Activated CD4-positive, alpha-beta T cell treated with anti-CD3 and anti-CD28 coated beads for 48 hours (primary cell): ENCODE measurements at places on chromosomes 4 and X.
A peak's percentile ranks its signal among the peaks of the same experiment; 100 is the strongest.

- DNase-seq = no peak
Observed at GRCh38 chr4:58564695-58565475, 1454.7 kb upstream of the IGFBP7 start.

DNA sequence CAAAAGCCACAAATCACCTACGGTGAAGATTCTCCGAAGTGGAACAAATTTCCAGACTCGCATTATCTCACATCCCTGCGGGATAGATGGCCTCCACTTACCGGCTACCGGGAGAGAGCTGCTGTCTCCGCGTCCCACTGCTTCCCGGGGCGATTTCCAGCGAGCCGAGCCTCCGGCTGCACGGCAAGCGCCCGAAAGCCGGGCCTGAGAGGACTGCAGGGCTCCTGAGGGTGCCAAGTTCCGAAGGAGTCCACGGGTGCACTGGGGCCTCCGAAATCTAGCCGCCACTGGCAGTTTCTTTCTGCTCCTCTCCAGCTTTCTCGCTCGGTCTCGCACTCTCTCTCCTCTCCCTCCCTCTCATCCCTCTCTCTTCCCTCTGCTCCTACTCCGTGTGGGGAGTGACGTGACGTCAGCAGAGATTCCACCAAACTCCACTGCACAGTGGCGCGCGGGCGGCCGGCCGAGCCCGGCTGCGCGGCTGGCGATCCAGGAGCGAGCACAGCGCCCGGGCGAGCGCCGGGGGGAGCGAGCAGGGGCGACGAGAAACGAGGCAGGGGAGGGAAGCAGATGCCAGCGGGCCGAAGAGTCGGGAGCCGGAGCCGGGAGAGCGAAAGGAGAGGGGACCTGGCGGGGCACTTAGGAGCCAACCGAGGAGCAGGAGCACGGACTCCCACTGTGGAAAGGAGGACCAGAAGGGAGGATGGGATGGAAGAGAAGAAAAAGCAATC lies 14.0 kb upstream of the PITX2 start:
- DNase-seq = no peak

GRCh38 chrX:139932901-139933796 lies at the start of gene ATP11C:
ATP11C (minus strand) TSS chrX:139933053; CDS start chrX:139932042, 1,011 bp downstream.
- DNase-seq = peak; percentile 85

GRCh38 chrX:809081-809480 lies 178.5 kb downstream of the SHOX start:
- DNase-seq = no peak

DNA sequence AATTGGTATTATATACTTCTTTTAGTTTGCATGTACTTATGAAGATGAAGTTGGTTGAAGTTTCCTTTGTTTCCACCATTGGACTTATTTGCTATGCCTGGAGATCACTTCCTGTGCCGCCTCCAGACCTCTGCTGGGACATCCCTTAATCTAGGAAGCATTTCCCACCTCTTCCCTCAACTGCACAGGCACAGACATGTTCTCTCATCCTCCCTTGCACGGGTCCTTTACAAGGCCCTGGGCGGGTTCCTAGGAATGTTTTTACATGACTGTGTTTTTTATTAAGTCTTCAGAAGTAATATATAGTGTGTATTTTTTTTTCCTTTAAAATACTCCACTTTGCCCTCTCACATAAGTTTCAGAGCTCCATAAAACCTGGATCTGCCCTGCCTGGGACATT lies 51.0 kb downstream of the TMEM131L start:
- DNase-seq = no peak

- DNase-seq = no peak
Observed at GRCh38 chrX:18158963-18159362, 61.7 kb downstream of the BEND2 start.

GRCh38 chrX:1599791-1600405 lies 8.5 kb downstream of the AKAP17A start:
- no peak for DNase-seq

DNA sequence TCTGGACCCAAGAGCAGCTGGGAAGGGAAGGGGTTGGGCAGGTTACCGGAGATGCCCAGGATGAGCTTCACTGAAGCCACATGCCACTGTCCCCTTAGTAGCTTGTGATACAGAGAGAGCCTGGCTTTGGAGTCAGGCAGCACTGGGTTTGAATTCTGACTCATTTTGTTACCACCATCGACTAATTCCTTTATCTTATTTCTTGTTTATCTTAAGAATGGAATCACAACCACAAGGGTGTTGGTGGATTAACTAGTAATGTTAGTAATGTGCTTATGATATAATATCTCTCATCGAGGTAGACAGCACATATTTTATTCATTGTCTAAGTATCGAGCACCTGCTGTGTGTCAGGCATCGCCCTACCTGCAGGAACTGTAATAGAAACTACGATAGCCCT lies 17.7 kb upstream of the STX18 start:
- no peak for DNase-seq

GRCh38 chr4:148305751-148306150 lies 136.5 kb downstream of the NR3C2 start:
- DNase-seq = no peak

GRCh38 chr4:8340781-8341241 lies 71.3 kb downstream of the HTRA3 start:
- no peak for DNase-seq

DNA sequence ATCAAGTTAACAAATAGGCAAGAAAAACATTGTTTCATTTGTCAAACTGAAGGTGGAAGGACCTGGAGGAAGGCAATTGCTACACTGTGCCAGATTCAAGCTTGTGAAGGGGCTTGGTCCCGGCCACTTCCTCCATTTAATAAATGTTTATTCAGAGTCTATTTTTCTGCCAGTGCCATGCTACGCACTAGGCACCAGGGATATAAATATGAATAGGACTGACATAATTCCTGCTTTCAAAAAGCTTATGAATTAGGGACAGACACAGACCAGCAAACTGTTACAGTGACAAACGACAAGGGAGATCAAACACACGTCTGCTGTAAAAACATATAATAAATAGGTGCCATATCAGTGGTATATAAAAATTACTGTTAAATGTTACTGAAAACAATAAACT lies 571 bp downstream of the TLR6 start:
- DNase-seq = no peak

DNA sequence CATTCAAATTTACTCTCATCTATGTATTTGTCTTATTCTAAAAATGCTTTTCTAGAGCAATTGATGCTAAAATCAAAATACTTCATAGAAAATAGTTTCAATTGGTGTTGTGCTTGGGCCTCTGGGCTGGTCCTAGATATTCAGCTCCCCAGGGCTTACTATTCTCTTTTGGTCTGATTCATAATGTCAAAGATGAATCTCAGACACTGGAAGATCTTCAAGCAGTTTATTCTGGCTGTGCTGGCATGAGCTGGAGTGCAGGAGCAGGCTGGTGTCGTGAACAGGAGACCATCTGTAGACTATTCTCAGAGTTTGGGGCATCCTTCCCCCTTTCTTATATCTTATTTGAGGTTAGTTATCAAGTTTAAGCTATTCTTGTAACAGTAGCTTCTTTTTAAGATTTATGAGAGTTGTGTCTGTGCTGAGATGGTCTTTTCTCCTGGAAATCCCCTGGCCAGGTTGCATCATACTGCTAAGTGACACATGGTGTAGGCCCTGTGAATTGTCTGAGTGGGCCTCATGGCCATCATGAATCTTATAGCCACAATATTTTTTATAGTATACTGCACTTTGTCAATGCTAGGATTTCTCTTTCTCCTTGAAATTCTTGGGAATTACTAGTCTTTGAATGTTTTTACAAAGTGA lies 1624.0 kb upstream of the IGFBP7 start:
- no peak for DNase-seq

GRCh38 chr4:80592950-80593349 lies 257.4 kb downstream of the CFAP299 start:
- DNase-seq = no peak

DNA sequence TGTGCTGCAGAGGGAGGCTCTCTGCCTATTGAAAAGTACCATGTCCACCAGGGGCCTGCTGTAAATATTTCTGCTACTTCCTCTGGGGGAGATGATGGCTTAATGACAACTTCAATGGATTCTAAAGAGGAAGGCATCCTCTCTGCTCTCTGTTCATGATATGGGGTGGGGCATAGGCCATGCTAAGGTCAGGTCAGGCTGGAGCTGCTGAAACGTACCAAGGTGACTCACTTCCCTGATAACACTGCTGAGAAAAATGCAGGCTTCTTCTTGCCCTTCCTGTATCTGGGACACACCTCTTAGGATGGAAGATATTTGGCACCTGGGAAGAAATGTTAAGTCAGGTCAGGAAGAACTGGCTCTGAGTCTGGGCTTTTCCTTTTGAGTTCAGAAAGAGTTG lies 31.5 kb downstream of the HS3ST1 start:
- DNase-seq = no peak

DNA sequence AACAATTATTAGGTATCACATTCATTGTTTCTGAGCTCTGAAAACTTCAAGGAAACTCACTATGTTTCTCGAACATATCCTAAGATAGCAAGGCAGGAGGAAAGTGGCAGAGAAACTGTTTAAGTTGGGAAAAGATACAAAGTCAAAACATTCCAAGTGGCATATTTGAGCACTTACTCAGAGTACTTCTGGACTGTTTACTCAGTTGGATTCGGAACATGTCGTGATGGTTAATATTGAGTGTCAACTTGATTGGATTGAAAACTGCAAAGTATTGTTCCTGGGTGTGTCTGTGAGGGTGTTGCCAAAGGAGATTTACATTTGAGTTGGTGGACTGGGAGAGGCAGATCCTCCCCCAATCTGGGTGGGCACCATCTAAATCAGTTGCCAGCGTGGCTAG lies 298.3 kb downstream of the IL1RAPL2 start:
- DNase-seq = no peak
